Activated CD8-positive, alpha-beta memory T cell treated with anti-CD3 and anti-CD28 coated beads for 1 hour (primary cell): ENCODE measurements at places on chromosomes 5 and 9.
A peak's percentile ranks its signal among the peaks of the same experiment; 100 is the strongest.

DNA sequence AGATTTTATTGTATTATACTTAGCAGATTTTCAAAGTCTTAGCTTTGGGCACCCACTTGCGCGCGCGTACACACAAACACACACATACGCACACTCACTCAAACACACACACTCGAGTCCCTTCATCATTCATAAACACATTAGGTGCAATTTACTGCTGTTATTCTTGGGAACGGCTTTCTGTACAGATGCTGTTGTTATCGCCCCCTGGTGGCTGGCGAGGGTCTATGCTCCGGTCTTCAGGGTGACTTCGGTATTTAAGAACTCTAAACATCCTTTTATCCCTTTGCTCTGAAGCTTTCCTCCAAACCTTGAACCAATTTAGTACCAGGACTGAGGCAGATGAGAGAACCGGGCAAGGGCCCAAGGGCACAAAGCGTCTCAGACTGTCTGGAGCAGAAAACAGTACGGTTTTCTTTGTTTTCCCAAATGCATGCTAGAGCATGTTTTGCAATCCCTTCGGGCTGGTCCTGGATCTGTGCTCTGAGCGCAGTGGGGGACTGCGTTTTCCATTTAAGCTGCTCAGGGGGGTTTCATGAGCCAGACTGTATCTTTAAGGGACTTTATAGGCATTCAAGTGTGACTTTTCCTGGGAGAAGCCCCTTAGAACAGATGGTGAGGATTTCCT is 1.7 kb upstream of the SLIT3 start:
- no peak for DNase-seq

- no peak for DNase-seq
These were observed 37.5 kb downstream of the CTNNA1 start for GRCh38 chr5:138790684-138791083.

DNA sequence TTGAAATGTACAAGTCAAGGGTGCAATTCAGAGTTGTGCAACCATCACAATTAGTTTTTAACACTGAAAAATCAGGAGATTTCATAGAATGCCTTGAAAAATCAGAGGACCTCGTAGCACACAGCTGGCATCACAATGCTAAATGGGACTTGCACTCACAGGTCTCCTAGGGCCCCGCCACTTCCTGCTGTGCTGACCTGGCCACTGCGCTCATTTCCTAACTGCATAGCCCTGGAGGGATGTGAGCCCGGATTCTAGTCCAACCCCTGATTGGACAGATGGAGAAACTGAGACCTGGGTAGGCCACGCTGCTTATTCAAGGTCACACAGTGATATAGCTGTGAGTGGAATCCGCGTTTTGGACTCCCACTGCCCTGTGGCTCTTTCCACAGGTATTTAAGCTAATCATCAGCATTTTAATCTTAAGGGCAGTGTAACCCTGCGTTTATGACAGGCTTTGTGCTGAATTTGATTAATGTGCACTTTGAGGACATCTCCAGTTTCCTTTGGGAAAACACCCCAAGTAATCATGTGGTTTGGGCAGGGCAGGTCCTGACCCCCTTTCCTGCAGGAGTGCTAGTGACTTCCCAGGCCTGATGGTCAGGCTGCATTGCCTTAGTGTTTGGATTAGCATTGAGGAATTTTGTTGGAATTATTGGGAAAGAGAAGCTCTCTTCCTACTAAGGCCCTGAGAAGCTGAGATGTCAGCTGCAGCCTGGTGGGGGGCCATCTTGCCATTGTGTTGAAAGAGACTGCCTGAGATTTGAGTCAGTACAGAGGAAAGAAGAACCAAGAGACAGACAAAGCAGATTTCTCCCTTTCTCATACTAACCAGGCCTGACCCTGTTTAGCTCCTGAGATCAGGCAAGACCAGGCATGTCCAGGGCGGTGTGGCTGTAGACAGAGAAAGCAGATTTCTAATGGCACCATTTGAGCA is 36.2 kb downstream of the STC2 start:
- DNase-seq = no peak

DNA sequence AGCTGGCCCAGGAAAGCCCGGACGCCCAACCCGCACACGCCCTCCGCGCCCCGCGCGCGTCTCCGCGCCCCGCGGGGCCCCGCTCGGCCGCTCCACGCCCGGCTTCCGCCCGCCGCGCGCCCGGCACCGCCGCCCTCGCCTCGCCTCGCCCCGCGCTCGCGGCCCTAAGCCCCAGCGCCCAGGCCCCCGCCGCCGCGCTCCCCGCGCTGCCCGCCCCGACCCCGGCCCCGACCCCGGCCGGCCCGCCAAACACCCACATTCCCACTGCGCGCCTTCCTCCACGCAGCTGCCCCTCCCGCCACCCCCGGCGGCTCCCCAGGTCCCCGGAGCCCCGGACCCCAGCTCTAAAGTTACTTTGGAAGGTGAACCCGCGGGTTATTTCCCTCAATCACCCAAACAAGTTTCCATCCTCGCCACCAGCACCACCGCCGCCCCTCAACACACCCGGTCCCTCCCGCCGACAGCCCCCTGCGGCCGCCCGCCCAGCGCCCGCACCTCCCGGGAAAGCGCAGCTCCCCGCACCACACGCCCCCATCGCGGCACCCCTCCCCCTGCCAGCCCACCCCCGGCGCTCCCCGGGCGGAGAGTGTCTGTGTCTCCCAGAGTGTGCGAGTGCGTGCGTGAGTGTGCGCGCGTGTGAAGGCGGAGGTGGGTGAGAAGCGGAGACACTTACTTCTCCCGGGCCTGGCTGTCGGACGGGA is 439 bp downstream of the SSBP2 start:
- peak; percentile 16 for DNase-seq

DNA sequence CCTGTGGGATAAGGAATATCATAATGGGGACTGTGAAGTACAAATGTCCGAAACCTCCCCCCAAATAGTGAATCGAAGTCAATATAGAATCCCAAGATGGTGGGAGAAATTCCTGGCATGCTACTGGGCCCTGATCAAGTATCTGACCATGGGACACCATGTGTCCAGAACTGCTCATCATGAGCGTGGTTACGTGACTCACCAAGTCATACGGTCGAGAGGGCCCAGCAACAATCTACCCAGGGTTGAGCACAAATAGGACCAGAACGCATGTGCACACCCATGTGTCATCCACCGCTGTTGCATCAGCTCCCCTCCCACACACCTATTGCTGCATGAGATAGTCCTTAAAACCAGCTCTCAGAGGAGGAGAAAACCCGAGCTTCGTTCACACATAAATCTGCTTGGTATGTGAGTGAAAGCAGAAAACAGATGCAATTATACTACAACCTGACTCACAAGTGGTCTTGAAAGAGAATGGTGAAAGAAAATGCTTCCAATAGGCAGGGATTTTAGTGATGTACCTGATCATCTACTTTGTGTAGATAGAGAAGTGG is 353.2 kb downstream of the CWC27 start:
- no peak for DNase-seq

DNA sequence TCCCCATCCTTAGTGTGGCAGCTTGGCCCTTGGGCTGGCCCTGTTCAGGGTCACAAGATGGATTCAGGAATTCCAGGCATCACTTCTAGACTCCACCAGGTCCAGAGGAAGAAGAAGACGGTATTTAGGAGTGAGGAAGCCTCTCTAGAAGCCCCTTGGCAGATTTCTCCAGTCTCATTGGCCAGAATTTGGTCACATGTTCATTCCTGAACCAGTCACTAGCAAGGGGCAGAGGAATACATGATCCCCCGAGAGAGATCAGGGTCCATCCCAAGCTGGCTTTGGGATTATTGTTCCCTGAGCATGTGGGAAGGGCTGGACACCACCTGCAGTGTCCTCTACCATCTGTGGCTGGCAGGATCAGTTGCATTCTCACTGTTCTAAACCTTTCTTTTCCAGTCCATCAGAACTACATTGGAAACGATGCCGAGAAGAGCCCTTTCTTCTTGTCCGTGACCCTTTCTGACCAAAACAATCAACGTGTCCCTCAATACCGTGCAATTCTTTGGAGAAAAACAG is 48.5 kb downstream of the GARNL3 start:
- no peak for DNase-seq

- no peak for DNase-seq
These were observed 8.3 kb upstream of the NRARP start for GRCh38 chr9:137310189-137311052.

- no peak for DNase-seq
These were observed 2.4 kb upstream of the MACIR start for GRCh38 chr5:103256178-103256577.

DNA sequence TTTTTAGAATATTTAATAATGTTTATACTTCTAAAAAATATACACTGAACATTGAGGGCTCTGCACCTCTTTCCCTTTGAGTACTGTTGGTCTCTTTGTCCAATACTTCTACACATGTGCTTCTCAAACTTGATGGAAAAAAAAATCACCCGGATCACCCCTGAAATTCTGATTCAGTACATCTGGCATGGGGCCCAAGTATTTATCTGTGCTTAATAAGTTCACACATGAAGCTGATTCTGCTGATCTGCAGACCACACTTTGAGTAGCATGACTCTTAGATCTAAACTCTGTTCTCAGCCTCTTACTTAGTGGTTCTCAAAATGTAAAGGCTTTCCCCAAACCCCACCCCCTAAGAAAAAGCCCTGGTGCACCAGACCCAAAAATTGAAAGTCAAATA is 12.0 kb downstream of the RUSC2 start:
- no peak for DNase-seq

DNA sequence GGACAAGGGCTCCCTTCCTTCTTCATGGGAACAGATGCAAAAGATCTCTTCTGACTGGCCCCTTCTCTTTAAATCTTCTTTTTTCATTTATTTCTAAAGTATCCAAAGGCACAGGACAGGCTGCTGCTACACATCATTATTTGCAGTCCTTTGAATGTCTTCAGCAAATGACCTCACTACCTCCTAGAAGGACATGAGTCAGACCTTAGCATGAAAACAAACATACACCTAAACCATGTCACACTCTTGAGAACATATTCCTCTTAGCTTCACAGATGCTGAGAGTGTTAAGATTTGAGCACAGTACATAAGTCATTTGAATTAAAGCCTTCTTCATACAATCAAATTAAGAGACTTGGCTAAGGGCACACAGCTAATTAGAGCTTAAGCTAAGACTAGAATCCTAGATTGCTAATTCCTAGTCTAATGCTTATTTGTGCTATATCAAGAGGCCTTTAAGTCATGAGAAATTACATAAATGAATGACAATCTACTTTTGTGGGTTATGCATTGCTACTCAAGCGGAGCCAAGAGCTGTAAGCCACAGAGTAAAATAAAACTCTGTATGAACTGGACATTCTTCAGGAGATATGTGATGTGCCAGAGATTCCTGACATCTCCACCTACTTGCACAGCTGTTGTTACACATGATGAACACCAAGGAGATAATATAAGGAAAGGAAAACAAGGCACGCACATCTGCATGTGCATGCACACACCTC is 109.1 kb upstream of the PTGER4 start:
- DNase-seq = no peak

DNA sequence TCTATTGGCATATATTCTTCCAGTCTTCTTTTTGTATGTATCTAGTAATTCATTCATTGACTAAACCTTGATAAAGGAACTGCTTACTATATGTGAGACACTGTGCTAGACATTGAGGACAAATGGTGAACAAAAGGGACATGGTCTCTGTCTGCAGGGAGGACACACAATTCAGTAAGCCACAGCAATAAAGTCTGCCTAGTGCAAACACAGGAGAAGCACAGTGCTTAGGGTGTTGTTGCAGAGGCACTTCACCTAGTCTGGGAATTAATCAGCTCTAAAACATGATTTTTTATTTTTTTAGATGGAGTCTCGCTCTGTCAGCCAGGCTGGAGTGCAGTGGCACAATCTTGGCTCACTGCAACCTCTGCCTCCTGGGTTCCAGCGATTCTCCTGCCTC is 6.4 kb upstream of the CCL28 start:
- DNase-seq = no peak

- DNase-seq = no peak
These were observed 51.7 kb downstream of the JADE2 start for GRCh38 chr5:134577022-134577795.

DNA sequence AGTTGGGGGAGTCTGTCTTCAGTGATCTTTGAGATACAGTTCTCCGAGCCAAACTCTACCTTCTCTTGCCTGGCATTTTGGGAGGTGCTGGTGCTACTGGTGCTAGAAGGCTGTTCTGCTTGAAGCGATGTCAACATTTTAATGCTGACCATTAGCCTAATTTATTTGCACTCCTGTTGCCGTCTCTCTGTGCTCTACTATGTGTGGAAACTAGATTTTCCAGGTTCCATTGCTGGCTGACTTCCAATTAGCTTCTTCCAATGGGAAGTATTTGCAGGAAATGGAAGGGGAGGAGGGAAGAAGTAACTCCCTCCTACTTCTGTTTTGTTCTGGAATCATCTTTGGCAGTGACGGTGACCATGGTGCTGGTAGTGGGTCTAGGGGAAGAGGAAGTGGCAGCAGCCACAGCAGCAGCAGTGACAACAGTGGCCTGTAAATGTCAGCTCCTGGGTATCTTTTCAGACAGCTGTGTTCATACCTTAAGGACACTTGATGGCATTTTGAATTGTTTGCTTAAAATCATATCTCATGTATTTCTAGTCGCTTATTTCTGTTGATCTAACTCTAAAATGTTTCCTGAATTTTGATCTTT is 7.9 kb downstream of the TXNDC8 start:
- no peak for DNase-seq

DNA sequence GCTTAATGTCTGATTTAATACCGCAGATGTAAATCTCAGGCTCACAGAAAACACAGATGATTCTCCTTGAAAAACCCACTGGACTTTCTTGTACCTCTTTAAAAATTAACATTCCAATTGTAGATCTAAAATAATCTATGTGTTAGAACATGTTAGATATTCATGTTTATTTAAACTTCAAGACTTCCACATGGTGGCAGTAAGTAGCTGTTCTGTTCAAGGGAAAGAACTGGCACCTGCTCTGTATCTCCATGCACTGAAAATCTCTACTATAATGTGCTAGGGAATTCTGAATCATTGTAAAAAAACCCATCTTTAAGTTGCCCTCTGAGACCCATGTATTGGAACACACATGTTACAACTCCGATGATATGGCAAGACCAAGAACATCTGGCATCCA is 366.9 kb downstream of the DMRTA1 start:
- DNase-seq = no peak

- no peak for DNase-seq
These were observed 19.2 kb downstream of the DOCK2 start for GRCh38 chr5:169656125-169656901.

DNA sequence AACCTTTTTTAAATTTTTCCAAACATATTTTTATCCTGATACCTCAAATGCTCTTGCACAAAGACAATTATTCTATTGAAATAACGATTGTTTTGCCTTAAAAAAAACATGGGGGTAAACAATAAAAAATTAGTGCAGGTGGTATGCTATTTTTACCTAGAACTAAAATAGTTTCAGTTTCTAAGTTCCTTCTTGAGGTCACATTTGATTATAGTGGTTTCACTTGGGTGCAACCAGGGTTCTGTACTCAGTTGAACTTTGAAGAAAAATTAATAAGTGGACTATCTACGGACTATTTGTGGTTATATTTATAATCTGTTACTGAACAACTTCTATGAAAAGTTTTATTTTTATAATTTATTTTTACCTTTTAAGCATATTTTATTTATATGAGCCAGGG is 387.1 kb upstream of the IZUMO3 start:
- DNase-seq = no peak
